Heart left ventricle (tissue), 16 donors: ENCODE measurements at places on chromosomes 2 and 18.

DNA sequence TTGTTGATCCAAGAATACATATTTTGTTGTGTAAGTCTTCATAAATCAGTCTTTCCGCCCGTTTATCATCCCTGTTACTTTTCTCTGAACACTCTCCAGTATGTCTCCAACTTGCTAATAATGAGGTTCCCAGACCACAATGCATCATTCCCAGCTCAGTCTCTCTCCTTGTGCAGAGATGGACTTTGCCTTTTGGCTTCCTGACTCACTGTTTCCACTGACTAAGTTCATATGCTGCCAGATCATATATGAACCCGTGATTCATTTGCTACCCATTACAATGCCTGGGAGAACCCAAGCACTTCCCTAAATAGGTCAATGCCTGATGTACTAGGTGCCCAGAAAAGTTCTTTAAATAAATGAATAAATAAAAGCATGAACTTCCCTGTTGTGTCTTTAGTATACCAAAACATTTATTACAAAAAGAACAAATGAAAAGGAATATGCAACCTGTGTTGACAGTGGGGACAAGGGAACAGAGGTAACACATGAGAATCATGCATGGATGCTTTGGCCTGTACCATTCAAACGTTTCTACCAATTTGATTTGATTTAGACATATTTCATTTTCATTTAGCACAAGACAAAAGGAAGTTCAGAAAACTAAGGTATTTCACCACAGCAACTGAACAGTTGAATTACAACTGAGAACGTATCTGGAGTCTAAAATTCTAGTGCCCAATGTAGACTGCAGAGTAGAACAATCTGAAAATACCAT, 215.4 kb upstream of the HNRNPA3 start:
- H3K36me3 ChIP-seq: no peaks in the 10 kb centered on the region
- H3K4me3 ChIP-seq: no peak overlapping the region
- H3K4me1 ChIP-seq: no peaks in the 10 kb centered on the region
- no peaks in the 10 kb centered on the region for H3K27me3 ChIP-seq

GRCh38 chr2:210895132-210895531, 338.7 kb downstream of the CPS1 start:
- no peak overlapping the region for H3K27ac ChIP-seq
- no peaks in the 10 kb centered on the region for H3K4me1 ChIP-seq
- DNase-seq: no peak
- no peaks in the 10 kb centered on the region for H3K36me3 ChIP-seq

GRCh38 chr2:25125189-25125588, 43.2 kb downstream of the POMC start:
- H3K27ac ChIP-seq: no peak overlapping the region
- no peaks in the 10 kb centered on the region for H3K4me1 ChIP-seq
- H3K36me3 ChIP-seq: peaks cover 5% of the 10 kb centered on the region
- no peak overlapping the region for H3K4me3 ChIP-seq
- no peak for DNase-seq

GRCh38 chr18:46630160-46630559, 26.9 kb downstream of the LOXHD1 start:
- H3K27me3 ChIP-seq: peaks cover 10% of the 10 kb centered on the region
- no peaks in the 10 kb centered on the region for H3K36me3 ChIP-seq
- H3K4me1 ChIP-seq: no peaks in the 10 kb centered on the region

DNA sequence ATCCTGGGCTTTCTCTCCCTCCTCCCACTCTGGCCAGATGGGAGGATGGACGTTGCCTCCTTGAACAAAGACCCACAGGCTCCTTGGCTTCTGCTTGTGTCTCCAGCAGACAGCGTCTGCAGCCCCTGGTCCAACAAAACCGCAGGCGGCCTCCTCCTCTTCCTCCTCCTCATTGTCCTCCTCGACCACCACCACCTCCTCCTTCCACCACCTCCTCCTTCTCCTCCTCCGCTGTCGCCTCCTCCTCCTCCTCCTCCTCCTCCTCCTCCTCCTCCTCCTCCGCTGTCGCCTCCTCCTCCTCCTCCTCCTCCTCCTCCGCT, 45.7 kb upstream of the ALPP start:
- DNase-seq: peak; percentile 12
- no peaks in the 10 kb centered on the region for H3K27me3 ChIP-seq
- H3K36me3 ChIP-seq: no peaks in the 10 kb centered on the region
- H3K4me1 ChIP-seq: peaks cover 3% of the 10 kb centered on the region
- H3K4me3 ChIP-seq: no peak overlapping the region

GRCh38 chr2:85917887-85918795, 29.4 kb upstream of the ST3GAL5 start:
- no peak for DNase-seq
- no peak overlapping the region for H3K27ac ChIP-seq
- H3K4me3 ChIP-seq: no peak overlapping the region
- H3K27me3 ChIP-seq: no peaks in the 10 kb centered on the region
- H3K36me3 ChIP-seq: no peaks in the 10 kb centered on the region

DNA sequence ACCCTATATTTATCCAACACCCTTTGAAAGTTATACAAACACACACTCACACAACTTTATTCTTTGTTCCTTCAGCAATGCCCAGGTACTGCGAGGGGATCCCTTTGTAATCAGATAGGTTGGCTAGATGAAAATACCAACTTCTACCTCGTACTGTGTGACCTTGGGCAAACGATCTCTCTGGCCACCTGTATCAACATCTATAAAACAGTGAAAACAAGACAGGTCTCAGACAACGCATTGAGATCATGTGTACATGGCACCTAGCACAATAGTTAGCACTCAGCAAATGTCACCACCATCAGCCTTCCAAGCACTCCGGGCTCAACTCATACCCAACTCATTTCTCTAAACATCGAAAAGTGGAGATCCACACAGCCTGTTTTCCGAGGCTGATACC, 118.4 kb upstream of the PPP1CB start:
- no peak overlapping the region for H3K4me3 ChIP-seq
- H3K27me3 ChIP-seq: no peaks in the 10 kb centered on the region
- no peaks in the 10 kb centered on the region for H3K36me3 ChIP-seq
- no peak overlapping the region for H3K27ac ChIP-seq

DNA sequence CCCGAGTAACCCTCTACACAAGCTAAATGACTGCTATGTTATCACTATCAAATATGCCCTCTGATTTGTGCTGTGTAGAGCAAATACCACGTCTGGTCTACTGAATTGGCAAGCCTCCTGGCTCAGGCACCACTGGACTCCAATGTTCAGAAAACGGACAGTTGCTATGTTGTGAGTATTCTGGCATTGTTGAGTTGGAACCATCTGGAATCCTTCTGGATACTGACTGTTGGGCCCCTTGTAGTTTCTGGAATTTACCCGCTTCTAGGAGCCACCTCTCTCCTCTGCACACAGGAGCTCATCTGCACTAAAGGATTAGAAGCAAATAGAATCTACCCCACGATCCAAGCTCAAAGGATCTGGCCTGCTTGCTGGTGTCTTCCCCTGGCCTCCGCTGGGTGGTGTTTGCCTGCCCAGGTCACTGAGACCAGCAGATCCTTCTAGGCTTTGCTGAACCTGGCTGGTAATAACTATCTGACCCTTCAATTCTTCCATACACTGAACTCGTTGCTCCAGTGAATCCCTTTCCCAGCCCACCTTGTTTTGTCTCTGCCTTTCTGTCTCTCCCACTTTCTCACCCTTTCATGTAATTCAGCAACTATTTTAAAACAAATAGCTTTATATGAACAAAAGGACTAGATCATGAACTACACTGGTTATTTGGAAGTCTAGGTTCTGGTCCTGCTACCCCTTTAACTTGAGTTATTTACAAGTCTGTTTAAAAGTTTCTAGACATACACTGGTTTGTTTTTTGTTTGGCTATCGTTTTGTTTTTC, 2.1 kb upstream of the HAAO start:
- H3K4me1 ChIP-seq: peaks cover 44% of the 10 kb centered on the region
- H3K27ac ChIP-seq: peak overlapping the region; percentile 97
- DNase-seq: no peak
- no peaks in the 10 kb centered on the region for H3K36me3 ChIP-seq
- H3K4me3 ChIP-seq: no peak overlapping the region

DNA sequence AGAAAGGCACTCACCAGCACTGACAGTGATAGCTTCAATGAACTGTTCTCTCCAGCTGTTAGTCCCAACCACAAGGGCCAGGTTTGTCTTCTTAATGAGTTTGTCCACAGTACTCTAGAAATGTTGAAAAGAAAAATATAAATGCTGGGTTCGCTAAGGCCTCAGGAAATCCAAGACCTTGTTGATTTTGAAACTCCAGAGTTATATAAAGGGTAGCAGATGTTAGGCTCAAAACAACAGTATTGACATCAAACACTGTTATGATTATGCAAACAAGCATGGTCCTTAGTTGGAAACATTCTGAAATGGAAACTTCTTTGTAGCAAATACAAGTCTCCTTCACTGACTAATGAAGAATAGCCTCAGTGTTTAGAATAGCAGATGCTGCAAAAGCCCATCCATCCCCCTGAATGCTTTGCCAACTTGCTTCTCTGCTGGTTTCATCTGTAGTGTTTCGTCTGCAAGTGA, 291.1 kb downstream of the SLC8A1 start:
- no peak overlapping the region for H3K27ac ChIP-seq
- H3K36me3 ChIP-seq: peaks cover 8% of the 10 kb centered on the region
- no peak overlapping the region for H3K4me3 ChIP-seq
- no peak for DNase-seq
- H3K4me1 ChIP-seq: peaks cover 6% of the 10 kb centered on the region

- H3K27ac ChIP-seq: no peak overlapping the region
- H3K36me3 ChIP-seq: no peaks in the 10 kb centered on the region
- DNase-seq: no peak
Observed at GRCh38 chr2:176534798-176535466, 265.7 kb downstream of the MTX2 start.

- H3K36me3 ChIP-seq: no peaks in the 10 kb centered on the region
- H3K4me1 ChIP-seq: no peaks in the 10 kb centered on the region
- no peak for DNase-seq
- no peaks in the 10 kb centered on the region for H3K27me3 ChIP-seq
- H3K4me3 ChIP-seq: no peak overlapping the region
Observed at GRCh38 chr18:74351354-74351753, 35.7 kb downstream of the C18orf63 start.
